Left forelimb (tissue), 1 donor: ENCODE measurements at places on chromosomes 6 and 20.

- no peak for DNase-seq
Observed at GRCh38 chr6:14258695-14259593, 141.4 kb downstream of the CD83 start.

- no peak for DNase-seq
Observed at GRCh38 chr6:41475737-41476357, 70.3 kb upstream of the FOXP4 start.

DNA sequence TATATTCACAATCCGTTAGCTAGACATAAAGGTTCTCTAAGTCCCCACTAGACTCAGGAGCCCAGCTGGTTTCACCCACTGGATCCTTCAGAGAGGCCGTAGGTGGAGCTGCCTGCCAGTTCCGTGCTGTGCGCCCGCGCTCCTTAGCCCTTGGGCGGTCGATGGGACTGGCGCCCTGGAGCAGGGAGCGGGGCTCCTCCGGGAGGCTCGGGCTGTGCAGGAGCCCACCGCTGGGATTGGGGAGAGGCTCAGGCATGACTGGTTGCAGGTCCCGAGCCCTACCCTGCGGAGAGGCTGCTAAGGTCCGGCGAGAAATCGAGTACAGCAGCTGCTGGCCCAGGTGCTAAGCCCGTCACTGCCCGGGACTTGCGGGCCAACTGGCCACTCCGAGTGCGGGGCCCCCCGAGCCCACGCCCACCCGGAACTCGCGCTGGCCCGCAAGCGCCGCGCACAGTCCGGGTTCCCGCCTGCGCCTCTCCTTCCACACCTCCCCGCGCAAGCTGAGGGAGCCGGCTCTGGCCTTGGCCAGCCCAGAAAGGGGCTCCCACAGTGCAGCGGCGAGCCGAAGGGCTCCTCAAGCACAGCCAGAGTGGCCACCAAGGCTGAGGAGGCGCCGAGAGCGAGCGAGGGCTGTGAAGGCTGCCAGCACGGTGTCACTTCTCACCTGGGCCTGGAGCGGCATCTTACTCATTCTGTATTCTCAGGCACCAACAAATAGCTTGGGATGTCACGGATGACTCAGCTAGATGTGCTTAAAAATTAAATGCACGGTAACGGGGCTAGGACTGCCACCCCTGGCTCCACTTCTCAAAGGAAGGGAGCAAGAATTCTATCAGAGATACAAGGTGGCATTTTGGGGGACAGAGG is 44.1 kb downstream of the IRF4 start:
- no peak for DNase-seq

GRCh38 chr6:93196406-93196970 is 222.9 kb downstream of the EPHA7 start:
- DNase-seq = no peak

GRCh38 chr6:118586746-118587485 is 38.8 kb downstream of the PLN start:
- no peak for DNase-seq

GRCh38 chr6:11609324-11610071 is 71.9 kb downstream of the TMEM170B start:
- DNase-seq = no peak

DNA sequence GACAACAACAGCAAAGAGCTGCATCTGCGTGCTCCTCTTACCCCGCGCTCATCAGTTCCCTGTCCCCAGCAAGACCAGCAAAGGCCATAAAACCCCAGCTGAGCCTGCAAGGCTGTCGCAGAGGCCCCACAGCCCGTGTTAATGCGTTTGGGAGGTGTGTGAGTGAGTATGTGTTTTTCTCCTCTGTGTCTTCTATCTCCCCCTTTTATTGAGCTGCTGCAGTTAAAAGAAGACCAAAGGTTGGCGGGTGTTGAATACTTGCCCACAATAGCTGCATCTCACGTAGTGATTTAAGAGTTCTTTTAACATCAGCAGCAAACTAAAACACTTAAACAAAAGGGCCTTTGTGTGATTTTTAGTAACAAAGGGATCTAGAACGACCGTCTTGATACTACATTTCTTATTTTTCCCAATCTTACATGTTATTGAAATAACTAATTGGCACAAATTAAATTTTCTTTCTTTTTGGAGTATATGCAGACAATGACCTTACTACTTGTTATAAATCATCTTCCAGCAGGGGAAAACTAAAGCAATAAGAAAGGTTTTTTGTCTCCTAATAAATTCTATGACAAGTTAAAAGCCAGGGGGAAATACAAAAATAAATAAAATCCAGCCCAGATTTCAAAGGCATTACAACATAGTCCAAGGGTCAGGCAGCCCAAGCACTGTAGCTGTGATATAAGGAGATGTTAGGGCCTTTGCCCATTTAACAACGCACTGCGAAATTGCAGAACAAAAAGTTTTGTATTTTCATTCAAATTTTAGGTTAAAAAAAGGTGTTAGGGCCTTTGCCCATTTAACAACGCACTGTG is 27.2 kb upstream of the CNKSR3 start:
- no peak for DNase-seq
